ENCODE measurements at places on chromosomes 4 and X.
A peak's percentile ranks its signal among the peaks of the same experiment; 100 is the strongest.

DNA sequence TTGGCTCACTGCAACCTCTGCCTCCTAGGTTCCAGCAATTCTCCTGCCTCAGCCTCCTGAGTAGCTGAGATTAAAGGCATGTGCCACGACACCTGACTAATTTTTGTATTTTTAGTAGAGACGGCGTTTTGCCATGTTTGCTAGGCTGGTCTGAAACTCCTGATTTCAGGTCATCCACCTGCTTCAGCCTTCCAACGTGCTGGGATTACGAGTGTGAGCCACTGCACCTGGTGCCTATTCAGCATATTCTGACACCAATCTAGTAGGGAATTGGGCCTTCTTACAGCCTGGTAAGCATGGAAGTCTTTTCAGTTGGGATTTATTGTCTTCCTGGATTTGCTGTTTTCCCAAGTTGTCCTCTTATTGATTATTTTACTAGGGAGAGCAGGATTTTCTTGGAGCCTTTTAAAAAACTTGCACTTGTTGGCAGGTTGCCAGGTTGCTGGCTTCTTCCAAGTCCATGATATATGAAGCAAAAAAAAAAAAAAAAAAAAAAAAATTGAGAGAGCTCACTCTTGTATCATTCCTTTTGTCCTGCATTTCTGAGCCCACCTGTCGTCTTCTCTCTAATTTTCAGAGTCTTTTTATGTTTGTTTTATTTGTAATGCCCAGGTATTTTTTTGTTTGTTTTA is 43.7 kb downstream of the TMPRSS11E start:
- peak; percentile 16 for DNase-seq

DNA sequence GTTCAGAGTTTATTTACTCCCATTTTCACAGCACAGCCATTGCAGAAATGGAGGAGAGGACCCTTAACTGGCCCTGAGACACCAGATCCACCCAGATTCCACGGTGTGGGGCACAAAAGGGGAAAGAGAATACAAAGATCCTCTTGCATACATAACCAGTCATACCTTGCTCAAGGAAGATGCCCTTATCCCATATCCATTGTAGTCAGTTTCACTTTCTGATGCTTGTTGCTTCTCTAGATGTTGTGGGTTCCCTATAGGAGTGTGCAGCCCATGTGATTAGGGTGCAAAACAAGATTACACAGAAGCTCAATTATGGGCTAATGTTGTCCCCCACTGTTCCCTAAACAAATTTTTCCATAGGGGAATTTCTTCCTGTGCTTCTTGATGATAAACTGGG is 1309.0 kb upstream of the PABPC4L start:
- no peak for DNase-seq

- no peak for DNase-seq
Observed at GRCh38 chr4:169313732-169314131, 43.0 kb upstream of the SH3RF1 start.

DNA sequence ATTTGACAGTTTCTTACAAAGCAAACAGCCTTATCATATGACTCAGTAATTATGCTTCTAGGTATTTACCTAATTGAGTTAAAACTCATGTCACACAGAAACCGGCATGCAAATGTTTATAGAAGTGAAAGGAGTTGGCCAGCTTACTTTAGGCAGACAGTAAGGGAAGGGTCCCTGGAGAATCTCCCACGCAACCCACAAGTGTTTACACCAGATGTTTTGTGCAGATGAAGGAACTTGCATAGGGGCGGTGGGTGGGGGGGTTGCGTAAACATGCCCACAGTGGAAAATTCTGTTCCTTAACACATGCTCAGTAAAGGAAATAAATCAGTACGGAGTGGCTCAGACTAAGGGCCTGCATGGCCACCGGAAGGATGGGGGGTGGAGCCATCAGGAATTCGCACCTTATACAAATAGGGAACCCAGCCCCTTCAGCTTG is 330.5 kb upstream of the AADAT start:
- DNase-seq, result peak; percentile 18

DNA sequence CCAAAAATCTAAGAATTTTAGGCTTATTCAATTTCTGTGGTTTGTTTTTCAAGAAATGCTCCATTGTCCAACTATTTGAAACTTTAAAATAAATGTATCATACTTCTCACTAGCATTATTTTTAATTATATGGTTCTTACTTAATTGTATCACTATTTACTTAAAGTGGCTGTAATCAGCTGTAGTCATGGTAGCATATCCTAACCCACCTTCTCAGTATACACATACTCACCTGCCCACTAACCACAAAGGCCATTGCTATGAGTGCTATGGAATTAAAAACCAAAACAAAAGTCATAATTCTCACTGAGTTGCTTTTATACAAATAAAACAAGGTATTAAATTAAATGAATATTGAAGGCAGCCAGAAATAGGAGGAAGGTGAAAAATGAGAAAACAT is 5.0 kb downstream of the FBXO8 start:
- no peak for DNase-seq

GRCh38 chrX:121389976-121390714 is 342.7 kb downstream of the GLUD2 start:
- DNase-seq, result no peak

GRCh38 chr4:147463065-147463464 is 17.8 kb upstream of the EDNRA start:
- DNase-seq, result no peak

DNA sequence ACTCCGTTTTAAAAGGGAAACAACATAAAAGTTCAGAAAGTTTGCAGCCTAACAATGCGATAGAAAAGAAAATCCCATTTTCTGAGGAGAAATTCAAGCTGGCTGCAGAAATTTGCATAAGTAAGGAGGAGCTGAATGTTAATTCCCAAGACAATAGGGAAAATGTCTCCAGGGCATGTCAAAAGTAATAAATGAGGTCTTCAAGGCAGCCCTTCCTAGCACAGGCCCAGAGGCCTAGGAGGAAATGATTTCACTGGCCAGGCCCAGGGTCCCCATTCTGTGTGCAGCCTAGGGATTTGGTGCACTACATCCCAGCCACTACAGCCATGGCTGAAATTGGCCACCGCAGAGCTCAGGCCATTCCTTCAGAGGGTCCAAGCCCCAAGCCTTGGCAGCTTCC is 59.3 kb downstream of the TKTL2 start:
- no peak for DNase-seq

- DNase-seq, result no peak
Observed at GRCh38 chrX:132044953-132045352, 21.9 kb downstream of the STK26 start.

- DNase-seq, result peak; percentile 85
Observed at GRCh38 chr4:38179690-38180377, 219.6 kb downstream of the PTTG2 start.

DNA sequence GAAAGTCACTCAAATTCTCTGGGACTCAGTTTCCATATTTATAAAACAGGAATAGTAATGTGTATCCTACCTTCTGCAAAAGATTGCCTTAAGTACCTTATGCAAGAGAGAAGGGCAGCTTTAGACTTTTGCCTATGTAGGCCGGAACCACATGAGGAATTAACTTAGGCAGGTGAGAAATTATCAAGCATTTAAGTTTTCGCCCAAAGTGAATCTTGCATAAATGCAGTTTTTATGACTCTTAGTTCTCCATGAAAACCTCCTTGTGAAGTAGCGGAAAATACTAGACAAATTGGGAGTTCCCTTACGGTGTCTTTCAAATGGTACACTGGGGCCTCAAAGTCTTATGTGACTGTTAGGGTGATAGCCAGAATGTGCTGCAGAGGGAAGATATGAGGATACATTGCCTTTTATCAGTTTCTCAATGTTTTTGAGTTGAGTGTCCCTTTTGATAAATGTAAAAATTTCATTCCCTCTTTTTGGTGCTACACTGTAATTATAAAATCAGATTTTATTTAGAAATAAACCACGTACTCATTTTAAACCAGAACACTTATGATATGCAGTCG is 2.6 kb downstream of the SH2D1A start:
- no peak for DNase-seq

DNA sequence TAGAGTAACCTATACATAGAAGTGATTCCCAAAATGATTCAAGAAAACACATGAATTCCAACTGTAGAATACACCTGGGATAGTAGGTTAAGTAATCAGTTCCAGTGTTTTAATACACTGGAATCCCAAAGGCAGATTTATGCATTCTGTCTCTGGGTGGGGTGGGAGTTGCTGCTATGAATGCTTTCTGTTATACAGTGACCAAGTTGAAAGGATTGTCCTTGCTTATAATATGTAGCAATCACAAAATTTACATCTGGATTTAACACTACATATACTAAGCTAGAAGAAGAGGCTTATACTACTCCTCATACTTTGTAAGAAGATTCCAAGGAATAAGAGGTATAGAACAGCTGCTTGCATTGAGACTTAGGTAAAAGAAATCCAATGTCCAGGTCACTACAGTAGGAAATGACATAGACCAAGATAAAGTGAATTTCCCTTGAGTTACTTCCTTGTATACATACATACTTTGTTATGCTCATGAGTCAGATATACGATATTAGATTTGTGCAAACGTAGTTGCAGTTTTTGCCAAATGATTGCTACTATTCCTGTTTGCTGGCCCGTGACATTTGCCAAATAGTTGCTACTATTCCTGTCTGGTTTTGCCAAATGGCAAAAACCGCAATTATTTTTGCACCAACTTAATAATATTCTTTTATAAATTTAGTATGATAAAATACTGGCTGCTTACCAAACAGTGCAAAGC is 210.5 kb upstream of the DIAPH2 start:
- no peak for DNase-seq

DNA sequence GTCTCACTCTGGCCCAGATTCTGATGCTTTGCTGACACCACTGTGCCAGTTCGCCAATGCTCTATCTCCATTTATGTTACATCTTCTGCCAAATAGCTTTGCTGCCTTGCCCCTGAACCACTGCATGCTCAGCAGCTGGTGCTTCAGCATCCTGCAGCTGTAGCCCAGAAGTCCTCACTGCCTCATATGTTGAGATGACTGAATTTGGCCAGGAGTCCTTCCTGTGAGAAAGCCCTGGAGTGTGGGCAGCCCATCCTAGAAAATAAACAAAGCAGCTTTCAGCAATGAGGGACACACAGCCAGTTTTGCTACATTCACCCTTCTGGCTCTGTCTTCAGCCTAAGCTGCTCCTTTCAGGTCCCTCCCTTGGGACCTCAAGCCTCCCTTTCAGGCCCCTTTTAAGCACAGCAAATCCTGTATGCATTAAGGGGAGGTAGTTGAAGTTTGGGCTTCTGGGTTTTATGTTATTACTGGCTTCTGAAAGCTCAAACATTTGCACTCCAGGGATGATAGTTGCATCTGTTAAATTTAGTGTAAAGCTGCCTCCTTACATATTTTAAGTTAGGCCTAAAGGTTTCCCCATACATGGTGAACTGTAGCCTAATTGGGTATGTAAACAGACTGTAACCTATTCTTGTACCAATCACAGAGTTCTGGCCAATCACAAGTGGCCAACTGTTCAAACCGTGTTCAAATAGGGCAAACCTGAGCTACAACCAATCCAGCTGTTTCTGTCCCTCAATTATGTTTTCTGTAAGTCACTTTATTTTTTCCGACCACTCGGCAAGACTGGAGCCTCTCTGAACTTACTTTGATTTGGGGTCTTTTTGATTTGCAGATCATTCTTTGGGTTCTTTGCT is 2.1 kb upstream of the TMEM165 start:
- DNase-seq, result no peak

DNA sequence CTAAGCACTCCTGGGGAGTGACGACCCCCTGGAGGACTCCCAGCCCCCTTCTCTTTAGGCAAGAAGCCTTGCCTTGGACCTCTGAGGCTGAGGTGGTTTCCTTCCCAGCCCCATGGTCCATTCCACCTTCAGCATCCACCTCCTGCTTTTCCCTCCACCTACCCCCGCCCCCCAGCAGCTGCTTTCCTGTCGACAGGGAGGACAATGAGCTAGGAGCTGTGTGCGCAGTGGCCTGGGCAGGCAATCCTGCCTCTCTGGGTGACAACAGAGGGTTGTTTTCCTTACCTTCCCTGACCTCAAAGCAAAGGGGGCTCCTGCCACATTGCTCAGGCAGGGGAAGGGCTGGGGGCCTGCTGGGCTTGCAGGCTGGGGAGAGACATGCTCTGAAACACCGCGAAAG is 123.5 kb downstream of the BCOR start:
- DNase-seq, result no peak

- DNase-seq, result no peak
Observed at GRCh38 chr4:175109933-175110332, 191.8 kb downstream of the ADAM29 start.

DNA sequence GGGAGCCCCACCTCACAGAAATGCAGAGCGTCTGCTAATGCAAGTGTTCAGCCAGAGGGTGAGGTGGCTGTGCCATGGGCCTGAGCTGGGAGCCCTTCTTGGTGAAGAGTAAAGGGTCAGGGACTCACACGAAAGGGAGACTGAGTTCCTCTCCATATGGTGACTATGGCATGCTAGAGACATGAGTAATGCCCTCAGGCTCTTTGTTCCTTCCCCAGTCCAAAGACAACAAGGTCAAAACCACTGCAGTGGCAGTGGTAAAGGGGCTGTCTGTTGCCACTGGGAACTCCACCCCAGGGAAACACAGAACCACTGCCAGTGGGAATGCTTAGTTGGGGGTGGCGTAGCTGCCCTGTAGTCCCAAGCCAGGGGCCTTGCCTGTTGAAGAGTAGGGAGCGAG is 22.4 kb downstream of the RAB40AL start:
- no peak for DNase-seq

GRCh38 chr4:125772680-125773079 is 457.9 kb downstream of the FAT4 start:
- no peak for DNase-seq

- peak; percentile 7 for DNase-seq
Observed at GRCh38 chr4:183636503-183636902, 22.5 kb downstream of the RWDD4 start.

- DNase-seq, result no peak
Observed at GRCh38 chrX:39725114-39725513, 372.6 kb downstream of the BCOR start.

DNA sequence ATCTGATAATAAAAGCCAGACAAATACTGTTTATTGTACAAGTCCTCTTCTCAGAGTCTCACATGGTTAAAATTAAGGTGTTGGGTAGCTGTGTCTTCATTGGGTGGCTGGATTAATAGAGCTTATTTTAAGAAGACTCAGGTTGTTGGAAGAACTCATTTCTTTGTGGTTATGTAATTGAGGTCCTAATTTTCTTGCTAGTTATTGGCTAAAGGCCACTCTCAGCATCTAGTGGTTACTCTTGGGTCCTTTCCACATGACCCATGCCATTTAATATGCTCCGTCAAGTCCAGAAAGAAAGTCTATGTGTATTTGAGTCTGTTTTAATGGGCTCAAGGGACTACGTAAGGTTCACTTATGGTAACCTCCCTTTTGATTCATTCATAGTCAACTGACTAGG is 1668.6 kb upstream of the AGA start:
- no peak for DNase-seq

- DNase-seq, result no peak
Observed at GRCh38 chr4:127732623-127733328, 2.6 kb downstream of the SLC25A31 start.

GRCh38 chr4:26931451-26931850 is 70.8 kb downstream of the STIM2 start:
- DNase-seq, result no peak

GRCh38 chr4:124092541-124092984 is 620.0 kb downstream of the ANKRD50 start:
- no peak for DNase-seq

DNA sequence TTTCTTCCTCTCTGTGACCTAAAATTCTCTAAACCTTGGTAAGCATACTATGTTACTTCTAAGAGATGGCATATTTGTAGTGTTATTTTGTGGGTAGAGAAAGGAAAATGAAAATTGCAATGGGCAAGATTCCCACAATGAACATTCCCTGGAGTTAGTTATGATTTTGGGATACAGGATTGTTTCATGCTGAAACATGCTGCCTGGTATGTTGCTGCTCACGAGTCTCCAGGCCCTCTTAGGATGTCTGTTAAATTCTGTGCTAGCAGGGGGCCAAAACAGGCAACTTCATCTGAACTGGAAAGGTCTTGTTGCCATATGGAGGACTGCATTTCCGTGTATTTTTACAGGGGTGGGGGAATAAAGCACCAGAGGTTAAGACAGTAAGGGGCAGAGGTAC is 18.9 kb upstream of the MSMO1 start:
- no peak for DNase-seq
